Regular cardiac myocyte (primary cell): ENCODE measurements at places on chromosomes 5 and 9. TPM values are rescaled to one million over a fixed set of nuclear protein-coding genes. Genes with fewer than 3 reads are reported as not detected.

The SPINK7 gene
- not detected in 2 replicates for total RNA-seq

The ANKRD20A1 gene
- total RNA-seq = under 0.01 and 0.28 TPM in 2 replicates

The SLC36A3 gene
- total RNA-seq = not detected in 2 replicates

The ADGRV1 gene
- total RNA-seq = 0.19 and 1.4 TPM in 2 replicates

The TNC gene
- 35.2 and 51.6 TPM in 2 replicates for total RNA-seq

The SLC1A3 gene
- 2.1 and 4.2 TPM in 2 replicates for total RNA-seq

The AMBP gene
- not detected in 2 replicates for total RNA-seq

The PCDHA1 gene
- total RNA-seq = 0.28 TPM in 1 of 2 replicates, not detected in the other

The NUTM2G gene
- total RNA-seq = not detected in 2 replicates

The GRIA1 gene
- 0.19 and 0.28 TPM in 2 replicates for total RNA-seq

The KIAA1191 gene
- 116 and 128 TPM in 2 replicates for total RNA-seq

The SMIM32 gene
- under 0.01 TPM in 1 of 2 replicates, not detected in the other for total RNA-seq

The DOK3 gene
- total RNA-seq = 3.3 and 6.8 TPM in 2 replicates

The PHYHD1 gene
- 5.0 and 5.9 TPM in 2 replicates for total RNA-seq

The PCDHGA11 gene
- 3.1 and 4.5 TPM in 2 replicates for total RNA-seq

The AJM1 gene
- total RNA-seq = 1.5 and 6.8 TPM in 2 replicates

The SLC4A9 gene
- under 0.01 TPM in 1 of 2 replicates, not detected in the other for total RNA-seq

The NIM1K gene
- 0.58 and 3.1 TPM in 2 replicates for total RNA-seq

The PCDHAC1 gene
- under 0.01 and 0.56 TPM in 2 replicates for total RNA-seq

The CDKN2B-AS1 gene
- 1.5 and 3.7 TPM in 2 replicates for total RNA-seq

The ZNF354C gene
- total RNA-seq = 7.1 and 7.9 TPM in 2 replicates

The TAF11L10 gene
- not detected in 2 replicates for total RNA-seq

The TMEM252 gene
- total RNA-seq = not detected in 2 replicates

The STOML2 gene
- 144 and 332 TPM in 2 replicates for total RNA-seq

The CAVIN4 gene
- total RNA-seq = 1.1 and 1.5 TPM in 2 replicates

The ANKRD31 gene
- total RNA-seq = 0.19 and 0.28 TPM in 2 replicates

The TTLL11 gene
- 3.4 and 5.2 TPM in 2 replicates for total RNA-seq

The NPM1 gene
- total RNA-seq = 1,405 and 1,642 TPM in 2 replicates

The ARSI gene
- total RNA-seq = 4.4 and 5.4 TPM in 2 replicates

The TXNDC8 gene
- not detected in 2 replicates for total RNA-seq

The SLC22A4 gene
- total RNA-seq = 1.2 and 2.3 TPM in 2 replicates

The GADD45G gene
- total RNA-seq = 0.38 and 0.56 TPM in 2 replicates

The GDA gene
- not detected in 2 replicates for total RNA-seq
